ENCODE measurements at places on chromosomes 5 and 9. TPM values are rescaled to one million over a fixed set of nuclear protein-coding genes. Genes with fewer than 3 reads are reported as not detected.

DNA sequence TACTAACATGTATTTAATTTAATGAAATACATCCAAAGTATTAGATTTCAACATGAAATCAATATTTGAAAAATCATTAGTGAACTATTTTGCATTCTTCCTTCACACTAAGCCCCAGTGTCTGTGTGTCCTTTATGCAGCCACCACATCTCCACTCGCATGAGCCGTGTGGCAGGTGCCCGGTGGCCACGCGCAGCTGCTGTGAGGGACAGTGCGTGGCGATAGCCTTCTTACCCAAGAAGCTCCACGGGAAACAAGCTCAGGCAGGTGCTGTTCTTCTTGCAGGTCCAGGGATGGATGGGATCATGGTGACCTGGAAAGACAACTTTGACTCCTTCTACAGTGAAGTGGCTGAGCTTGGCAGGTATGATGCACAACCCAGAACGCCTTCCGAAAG, 79.3 kb upstream of the OTULINL start:
- H3K4me1 ChIP-seq, result no peaks in the 10 kb centered on the region
- no peak for DNase-seq
- peaks cover 2% of the 10 kb centered on the region for H3K36me3 ChIP-seq
- H3K27me3 ChIP-seq, result no peaks in the 10 kb centered on the region

- H3K4me3 ChIP-seq, result no peak overlapping the region
- no peak overlapping the region for H3K27ac ChIP-seq
- no peak for DNase-seq
- H3K4me1 ChIP-seq, result no peaks in the 10 kb centered on the region
- H3K36me3 ChIP-seq, result no peaks in the 10 kb centered on the region
- no peaks in the 10 kb centered on the region for H3K27me3 ChIP-seq
These were observed 66.7 kb downstream of the MRPL36 start for GRCh38 chr5:1732945-1733344.

DNA sequence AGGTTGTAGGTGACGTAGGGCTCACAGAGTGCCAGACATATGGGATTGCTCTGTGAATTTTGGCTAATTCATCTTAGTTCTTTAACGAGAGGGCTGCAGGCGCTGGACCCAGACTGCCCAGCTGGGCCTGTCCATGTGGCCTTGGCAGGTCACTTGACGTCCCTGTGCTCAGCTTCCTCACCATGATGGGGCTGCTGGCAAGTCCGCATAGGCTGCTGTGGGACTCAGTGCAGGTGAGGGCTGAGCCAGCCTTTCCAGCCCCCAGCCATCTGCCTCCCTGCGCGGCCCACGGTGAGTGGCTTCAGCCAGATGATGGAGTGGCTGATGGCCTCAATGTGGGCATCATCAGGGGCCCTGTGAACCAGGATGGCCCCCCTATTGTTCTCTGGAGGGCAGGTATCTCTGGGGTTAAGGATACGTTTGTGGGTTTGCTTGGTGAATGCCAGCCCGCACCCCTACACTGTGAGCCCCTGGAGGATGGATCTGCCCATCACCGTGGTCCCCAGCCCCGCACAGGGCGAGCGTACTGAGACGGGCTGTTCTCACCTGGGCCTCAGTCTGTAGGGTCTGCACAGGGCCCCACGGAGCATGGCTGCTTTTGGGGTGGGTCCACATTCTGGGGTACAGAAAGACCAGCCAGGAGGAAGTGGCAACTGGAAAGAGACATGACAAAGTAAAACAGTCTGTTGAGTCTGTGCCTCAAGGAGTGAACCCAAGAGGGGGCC, 3.7 kb downstream of the CARD19 start:
- H3K36me3 ChIP-seq, result peaks cover 2% of the 10 kb centered on the region
- no peak overlapping the region for H3K4me3 ChIP-seq
- no peak for DNase-seq
- peaks cover 25% of the 10 kb centered on the region for H3K4me1 ChIP-seq
- H3K27ac ChIP-seq, result no peak overlapping the region
- H3K27me3 ChIP-seq, result no peaks in the 10 kb centered on the region

Gene SKP1
- total RNA-seq, result 576 TPM

- H3K27me3 ChIP-seq, result no peaks in the 10 kb centered on the region
- no peak overlapping the region for H3K27ac ChIP-seq
- H3K4me3 ChIP-seq, result no peak overlapping the region
- peak; percentile 70 for DNase-seq
- no peaks in the 10 kb centered on the region for H3K36me3 ChIP-seq
- no peaks in the 10 kb centered on the region for H3K4me1 ChIP-seq
These were observed 298.4 kb upstream of the PRDM9 start for GRCh38 chr5:23208959-23209431.

Gene PRLR
- total RNA-seq, result not detected

DNA sequence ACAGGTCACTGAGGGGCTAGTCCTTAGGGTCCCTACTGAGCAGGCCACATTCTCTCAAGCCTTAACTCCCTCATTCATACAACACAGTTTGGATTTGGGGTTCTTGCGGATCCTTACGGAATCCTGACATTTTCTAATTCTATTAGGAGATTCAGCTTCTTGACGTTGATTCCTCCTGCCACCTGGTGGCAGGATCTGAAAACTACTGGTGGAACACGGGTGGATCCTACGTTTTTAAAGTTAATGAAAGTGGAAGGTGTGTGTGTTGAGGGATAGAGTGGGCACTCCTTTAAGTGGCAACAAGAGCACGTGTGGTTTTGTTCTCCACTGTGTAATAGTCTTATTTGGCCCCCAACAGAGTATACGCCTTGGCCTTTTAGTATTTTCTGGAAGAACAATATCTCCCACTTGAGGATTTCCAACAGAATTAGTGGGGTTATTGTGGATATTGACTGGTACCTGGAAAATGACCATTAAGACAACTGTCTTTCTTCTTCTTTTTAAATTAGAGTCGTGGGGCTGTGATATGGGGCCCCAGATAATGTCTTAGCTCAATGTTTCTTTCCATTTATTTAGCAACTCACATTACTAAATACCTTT, 25.2 kb downstream of the SLC28A3 start:
- no peak overlapping the region for H3K4me3 ChIP-seq
- H3K27ac ChIP-seq, result no peak overlapping the region
- H3K4me1 ChIP-seq, result no peaks in the 10 kb centered on the region
- no peaks in the 10 kb centered on the region for H3K27me3 ChIP-seq

- H3K27ac ChIP-seq, result no peak overlapping the region
- no peaks in the 10 kb centered on the region for H3K27me3 ChIP-seq
- H3K36me3 ChIP-seq, result no peaks in the 10 kb centered on the region
- no peak overlapping the region for H3K4me3 ChIP-seq
These were observed 189.0 kb upstream of the PANK3 start for GRCh38 chr5:168768172-168768571.

DNA sequence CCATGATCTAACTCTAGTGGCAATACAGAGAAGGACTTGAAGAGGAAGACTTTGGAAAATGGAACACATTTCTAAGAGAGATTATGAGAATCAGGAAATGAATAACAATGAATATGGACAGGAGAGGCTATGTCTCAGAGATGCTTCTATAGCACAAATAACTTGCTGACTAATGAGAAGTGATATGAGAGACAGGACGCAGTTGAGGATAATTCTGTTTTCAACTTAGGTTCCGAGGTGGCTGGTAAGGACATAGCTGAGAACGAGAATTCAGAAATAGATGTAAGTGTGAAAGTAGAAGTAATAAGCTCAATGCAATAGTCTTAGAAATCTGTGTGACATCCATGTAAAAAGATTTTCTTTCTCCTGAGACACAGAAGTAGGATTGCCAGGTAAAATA, 358.1 kb upstream of the GRAMD2B start:
- H3K4me1 ChIP-seq, result no peaks in the 10 kb centered on the region
- no peaks in the 10 kb centered on the region for H3K27me3 ChIP-seq

DNA sequence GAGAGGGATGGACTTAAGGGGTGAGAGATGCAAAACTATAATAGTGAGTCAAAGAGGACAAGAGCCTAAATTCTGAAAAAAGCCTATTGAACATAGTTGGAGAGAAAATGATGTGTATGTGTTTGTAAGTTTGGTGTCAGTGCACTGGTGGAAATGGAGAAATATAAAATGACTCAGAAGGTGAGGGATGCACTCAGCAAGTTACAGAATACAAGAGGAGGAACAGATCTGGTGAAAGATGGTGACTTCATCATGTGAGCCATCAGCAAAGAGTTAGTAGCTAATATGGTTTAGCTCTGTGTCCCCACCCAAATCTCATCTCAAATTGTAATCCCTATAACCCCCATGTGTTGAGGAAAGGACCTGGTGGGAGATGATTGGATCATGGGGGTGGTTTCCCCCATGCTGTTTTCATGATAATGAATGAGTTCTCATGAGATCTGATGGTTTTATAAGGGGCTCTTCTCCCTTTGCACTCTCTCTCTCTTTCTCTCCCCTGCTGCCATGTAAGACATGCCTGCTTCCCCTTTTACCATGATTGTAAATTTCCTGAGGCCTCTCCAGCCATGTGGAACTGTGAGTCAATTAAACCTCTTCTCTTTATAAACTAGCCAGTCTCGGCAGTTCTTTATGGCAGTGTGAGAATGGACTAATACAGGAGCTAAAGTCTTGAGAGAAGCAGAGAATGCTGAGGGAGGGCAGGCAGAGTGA, 30.4 kb upstream of the FYB1 start:
- H3K27ac ChIP-seq, result no peak overlapping the region
- no peaks in the 10 kb centered on the region for H3K27me3 ChIP-seq
- no peaks in the 10 kb centered on the region for H3K36me3 ChIP-seq
- H3K4me3 ChIP-seq, result no peak overlapping the region
- H3K4me1 ChIP-seq, result no peaks in the 10 kb centered on the region

- no peak for DNase-seq
- peaks cover 6% of the 10 kb centered on the region for H3K4me1 ChIP-seq
- no peak overlapping the region for H3K27ac ChIP-seq
- no peak overlapping the region for H3K4me3 ChIP-seq
These were observed 63.5 kb upstream of the OSMR start for GRCh38 chr5:38782180-38782835.

DNA sequence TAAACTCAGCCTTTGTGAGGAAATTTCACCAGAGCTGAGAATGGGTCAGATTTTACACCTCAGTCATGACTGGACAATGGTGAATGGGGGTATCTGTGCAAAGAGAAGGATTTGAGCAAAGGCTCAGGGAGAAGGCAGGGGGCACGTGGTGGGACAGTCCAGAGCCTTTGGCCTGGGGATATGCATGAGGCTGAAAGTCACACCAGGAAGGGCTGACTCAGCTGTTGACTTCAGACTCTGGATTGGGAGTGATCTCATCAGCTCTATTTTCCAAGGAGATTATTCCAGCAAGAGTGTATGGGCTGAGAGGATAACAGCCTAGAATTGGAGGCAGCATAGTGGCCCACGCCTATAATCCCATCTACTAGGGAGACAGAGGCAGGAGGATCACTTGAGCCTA, 53.6 kb downstream of the SAXO1 start:
- H3K36me3 ChIP-seq, result no peaks in the 10 kb centered on the region
- H3K27ac ChIP-seq, result no peak overlapping the region
- peak; percentile 63 for DNase-seq
- H3K27me3 ChIP-seq, result no peaks in the 10 kb centered on the region

GRCh38 chr9:89000371-89000781, 9.1 kb downstream of the S1PR3 start:
- no peaks in the 10 kb centered on the region for H3K27me3 ChIP-seq
- no peaks in the 10 kb centered on the region for H3K36me3 ChIP-seq
- DNase-seq, result no peak
- no peak overlapping the region for H3K27ac ChIP-seq

Gene LYSMD3
- total RNA-seq, result 15.3 TPM
